ENCODE measurements at places on chromosomes 4 and X. TPM values are rescaled to one million over a fixed set of nuclear protein-coding genes. Genes with fewer than 3 reads are reported as not detected.

ADD1 gene
- 122 TPM for total RNA-seq

ADAM29 gene
- not detected for total RNA-seq

ETDB gene
- total RNA-seq = not detected

XG gene
- not detected for total RNA-seq

FRG2 gene
- total RNA-seq = not detected

DNA sequence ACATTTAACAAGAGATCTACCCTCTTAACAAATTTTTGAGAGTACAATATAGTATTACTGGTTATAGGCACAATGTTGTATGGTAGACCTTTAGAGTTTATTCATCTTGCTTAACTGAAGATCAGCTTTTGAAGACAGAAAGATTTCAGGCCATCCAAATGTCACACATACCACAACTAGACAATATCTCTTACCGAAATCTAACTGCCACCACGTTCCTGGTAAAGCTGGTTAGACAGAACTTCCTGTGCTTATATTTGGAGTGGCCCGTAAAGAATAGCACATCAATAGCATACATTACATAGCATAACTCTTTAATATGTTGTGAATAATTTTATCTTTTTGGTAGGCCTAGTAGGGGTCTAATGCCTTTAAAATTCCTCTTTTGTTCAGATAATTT is 29.8 kb upstream of the ARHGEF6 start:
- no peak for DNase-seq

DNA sequence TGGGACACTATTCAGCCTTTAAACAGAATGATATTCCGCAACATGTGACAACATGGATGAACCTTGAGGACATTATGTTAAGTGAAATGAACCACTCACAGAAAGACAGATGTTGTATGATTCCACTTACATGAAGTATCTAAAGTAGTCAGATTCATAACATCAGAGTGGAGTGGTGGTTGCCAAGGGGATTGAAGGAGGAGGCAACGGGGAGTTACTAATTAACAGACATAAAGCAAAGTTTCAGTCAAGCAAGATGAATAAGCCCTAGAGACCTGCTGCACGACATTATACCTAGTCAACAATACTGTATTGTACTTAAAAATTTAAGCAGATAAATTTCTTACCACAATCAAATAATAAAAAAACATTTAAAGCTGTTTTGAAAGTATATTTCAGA is 105.0 kb upstream of the NR0B1 start:
- no peak for DNase-seq

DNA sequence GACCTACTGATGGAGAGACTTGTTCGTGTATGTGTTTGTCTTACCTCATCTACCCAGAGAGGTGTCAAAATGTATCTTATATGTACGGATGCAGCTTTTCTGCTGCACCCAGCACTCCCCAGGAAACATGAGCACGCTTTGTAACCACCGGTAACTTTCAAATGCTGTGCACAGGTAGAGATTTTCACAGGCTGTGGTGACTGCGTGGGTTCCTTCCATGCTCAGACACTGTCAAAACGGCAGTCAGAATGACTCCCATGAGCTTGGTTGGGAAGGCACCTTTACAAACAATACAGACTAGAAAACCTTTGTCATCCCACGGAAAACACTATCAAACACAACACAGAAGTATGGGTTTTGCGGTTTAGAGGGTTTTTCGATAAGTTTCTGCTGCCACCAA is 28.2 kb downstream of the F11 start:
- DNase-seq = no peak

DNA sequence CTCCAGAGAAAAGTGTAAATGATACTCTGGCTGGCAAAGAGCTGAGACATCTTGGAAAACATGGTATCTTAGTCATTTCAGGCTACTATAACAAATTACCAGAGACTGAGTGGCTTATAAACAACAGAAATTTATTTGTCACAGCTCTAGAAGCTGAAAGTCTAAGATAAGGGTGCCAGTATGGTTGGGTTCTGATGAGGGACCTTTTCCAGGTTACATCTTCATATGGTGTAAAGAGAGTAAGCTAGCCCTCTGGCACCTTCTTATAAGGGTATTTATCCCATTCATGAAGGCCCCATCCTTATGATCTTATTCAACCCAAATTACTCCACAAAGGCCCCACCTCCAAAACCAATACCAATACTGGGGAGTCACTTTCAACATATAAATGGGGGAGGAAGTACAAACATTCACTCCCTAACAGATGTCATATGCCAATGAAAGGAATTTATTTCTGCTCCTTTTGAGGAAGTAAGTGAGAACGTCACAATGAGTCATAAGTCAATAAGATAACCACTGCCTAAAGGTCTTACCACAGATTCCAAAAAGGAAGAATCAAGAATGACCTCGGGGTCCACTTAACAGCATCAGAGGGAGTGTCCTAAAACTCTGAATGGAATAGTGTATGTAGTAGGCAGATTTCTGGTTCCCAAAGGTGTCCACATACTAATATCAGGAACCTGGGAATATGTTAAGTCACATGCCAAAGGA is 246.6 kb downstream of the OPHN1 start:
- no peak for DNase-seq

GRCh38 chrX:27619975-27620374 is 29.8 kb downstream of the DCAF8L2 start:
- DNase-seq = peak; percentile 5

GRCh38 chr4:84887824-84888223 is 78.7 kb downstream of the WDFY3 start:
- no peak for DNase-seq

DNA sequence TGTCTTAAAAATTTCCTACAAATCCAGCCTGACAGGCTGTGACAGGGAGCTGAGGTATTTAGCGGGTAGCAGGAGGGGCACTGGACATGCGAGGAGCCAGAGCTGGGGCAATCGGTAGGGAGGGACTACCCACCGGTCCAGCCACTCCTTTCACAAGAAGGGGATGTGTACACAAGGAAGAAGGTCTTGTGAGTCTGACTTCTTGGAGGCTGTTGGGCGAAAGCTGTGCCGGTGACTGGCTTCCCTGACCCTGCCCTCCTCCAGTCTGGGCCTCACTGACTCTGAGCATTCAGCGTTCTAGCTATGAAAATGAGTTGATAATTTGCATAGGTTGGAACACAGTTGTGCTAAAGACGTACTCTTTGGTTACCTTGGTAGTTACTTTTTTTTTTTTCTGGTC is 12.7 kb upstream of the CXCL8 start:
- no peak for DNase-seq

DNA sequence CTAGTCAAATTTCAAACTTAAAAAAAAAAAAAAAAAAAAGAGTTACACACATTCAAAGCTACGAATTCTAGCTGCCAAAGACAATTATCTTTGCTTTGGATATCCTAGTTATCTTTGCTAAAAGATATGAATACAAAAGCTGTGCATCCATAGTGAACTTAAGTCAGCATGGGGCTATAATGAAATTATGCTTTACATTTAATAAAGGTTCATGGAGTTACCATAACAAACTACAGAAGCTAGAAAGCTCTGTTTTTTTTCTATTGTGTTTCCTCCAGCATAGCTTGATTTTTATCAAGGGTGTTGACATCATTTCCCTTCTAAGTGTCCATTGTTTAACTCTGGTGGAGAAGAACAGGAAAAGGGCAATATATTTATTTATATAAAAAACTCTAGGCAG is 234.1 kb downstream of the ANKRD50 start:
- no peak for DNase-seq

- DNase-seq = no peak
Measured at GRCh38 chrX:39922926-39923325, 174.8 kb downstream of the BCOR start.

- DNase-seq = no peak
Measured at GRCh38 chrX:86507331-86507730, 359.1 kb downstream of the DACH2 start.

- peak; percentile 2 for DNase-seq
Measured at GRCh38 chrX:132022198-132022966, 720 bp upstream of the STK26 start.

DNA sequence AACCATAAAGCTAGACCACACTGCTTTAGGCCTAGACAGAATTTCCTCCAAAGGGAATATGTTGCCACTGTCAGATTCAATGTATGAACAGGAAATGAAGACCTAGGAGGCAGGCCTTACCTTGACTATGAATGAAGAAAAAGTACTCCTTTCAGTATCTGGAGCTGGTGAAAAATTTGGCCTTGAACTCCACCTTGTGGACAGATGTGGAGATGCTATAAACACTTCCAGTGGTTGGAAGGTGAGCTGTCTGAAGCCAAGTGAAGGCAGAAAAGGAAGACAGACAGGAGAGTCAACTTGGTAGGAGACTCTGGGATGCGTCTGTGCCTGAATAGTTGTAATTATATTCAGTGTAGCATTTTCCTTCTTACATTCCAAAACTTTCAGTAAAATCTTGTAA is 17.2 kb downstream of the SPIN3 start:
- peak; percentile 14 for DNase-seq

GRCh38 chrX:154046940-154047610 is 27.4 kb upstream of the IRAK1 start:
- DNase-seq = no peak

- peak; percentile 19 for DNase-seq
Measured at GRCh38 chrX:68732906-68733493, 85.5 kb downstream of the STARD8 start.

- DNase-seq = no peak
Measured at GRCh38 chrX:115582616-115583495, 21.9 kb downstream of the PLS3 start.

DNA sequence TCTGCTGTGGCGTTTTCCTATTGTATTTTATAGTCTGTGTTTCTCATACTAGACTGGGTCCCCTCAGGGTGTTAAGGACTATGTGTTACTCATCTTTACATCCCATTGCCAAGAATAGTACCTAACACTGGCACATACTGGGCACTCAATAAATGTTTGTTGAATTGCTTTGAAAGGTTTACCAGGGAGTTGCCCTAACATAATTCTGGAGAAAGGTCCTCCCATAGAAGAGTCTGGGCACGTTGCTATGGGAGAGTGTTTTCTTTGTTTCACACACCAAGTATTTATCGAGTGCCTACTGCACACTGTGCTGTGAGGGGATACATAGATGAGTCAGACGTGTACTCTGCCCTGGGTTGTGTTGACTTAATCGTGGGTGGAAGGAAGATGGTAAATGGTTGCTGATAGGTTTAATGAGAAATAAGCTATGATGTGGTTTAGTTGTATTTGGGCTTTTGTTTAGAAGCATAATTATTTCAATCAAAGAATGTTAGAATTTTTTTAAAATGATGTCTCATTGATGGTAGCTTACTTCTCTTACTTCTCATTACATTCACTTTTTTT is 42.9 kb downstream of the AFF1 start:
- DNase-seq = peak; percentile 96

DNA sequence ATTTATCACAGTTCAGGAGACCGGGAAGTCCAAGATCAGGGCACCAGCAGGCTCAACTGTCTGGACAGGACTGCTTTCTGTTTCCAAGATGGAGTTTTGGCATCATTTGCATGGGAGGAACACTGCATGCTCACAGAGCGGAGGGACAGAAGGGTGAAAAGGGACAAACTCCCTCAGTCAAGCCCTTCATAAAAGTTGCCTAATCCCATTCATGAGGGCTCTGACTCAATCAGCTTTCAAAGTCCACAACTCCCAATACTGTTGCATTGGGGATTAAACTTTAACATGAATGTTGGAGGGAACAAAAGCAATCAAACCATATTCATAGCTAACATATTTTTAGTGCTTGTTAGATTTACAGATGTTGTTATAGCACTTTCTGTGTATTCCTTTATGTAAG is 158.9 kb upstream of the MAD2L1 start:
- no peak for DNase-seq

DNA sequence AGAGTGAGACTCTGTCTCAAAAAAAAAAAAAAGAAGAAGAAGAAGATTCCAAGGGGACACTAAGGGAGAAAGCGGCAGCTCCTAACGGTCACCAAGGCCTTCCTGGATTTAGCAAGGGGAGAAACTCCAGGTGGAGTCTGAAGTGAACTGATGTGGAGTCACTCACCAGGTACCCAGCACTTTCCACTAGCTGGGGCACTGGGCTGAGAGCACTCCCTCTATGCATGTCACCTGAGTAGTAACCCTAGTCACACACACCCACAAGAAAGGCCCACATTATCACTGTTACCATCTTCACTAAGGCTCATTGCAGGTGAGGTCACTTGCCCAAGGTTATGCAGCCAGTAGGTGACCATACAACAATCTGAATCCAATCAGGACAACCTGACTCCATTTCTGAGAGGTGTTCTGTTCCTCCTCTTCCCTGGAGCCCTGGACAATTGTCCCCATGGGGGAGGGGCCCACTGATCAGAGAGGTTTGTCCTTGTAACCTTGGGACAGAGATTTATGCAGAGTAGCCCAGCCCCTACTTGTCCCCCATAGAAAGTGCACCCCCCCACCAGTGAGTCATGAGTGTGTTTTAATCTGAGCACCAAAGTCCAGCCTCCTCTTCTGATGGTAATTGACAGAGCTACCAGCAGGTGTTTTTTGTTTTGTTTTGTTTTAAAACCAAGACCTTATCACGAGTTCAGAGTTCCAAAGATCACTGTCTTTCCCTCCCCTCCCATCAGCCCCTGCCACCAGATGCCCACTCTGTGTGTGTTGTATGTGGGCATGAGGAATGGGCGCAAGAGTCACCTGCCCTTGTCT is 5.9 kb upstream of the SASH3 start:
- DNase-seq = peak; percentile 80

GRCh38 chr4:173057901-173058300 is 110.7 kb upstream of the GALNT7 start:
- DNase-seq = no peak

DNA sequence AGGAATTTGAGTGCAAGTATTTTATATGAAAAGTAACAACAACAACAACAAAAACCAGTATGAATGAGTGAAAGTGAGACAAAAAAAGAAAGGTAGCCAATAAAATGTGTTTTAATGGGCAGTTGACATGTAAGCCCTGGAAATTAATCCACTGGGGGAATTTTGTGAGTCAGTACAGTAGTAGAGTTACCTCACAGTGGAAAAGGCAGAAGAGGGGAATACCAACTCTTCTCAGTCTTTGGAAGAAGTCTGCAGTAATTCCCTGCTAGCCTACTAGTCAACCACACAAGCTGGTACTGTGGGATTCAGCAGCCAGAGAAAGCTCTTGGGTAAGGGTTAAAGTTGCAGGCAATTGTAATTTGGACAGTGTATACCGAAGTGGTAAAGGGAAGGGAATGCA is 76.3 kb upstream of the IL15 start:
- no peak for DNase-seq

DNA sequence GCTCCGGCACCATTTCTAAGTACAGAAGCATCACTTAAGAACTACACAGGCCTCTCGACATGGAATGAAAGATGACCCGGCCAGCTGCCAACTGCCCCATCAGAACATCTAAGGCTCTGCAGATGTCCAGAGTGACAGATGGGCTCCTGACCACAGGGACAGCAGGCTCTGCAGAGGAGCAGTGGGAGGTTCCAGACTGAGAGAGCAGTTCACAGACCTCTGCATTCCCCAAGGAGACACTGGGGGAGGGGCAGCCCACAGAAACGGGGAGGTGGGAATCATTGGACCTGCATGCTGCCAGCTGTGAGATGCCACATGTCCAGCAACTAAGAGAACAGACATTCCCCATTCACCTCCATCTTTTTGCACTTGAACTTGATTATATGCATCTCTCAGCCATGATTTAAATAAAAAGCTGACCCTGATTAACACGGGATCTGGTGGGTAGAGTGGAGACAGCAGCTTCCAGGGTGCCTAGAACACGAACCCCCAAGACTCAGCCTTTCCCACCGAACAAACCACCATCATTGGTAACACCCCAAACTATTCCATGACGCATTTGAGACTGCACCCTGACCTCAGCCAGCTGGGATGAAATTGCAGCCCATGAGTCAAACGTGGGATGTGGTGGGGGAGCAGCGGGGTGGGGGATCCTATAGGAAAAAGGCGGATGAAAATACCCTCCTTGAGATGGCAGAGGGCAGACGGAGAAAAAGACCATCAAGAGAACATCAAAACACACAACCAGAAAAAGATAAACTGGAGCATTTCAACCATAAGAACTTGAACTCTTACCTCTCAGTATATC is 47.2 kb downstream of the AFAP1 start:
- DNase-seq = no peak

Data from HepG2 (cell line).